Tibial artery (tissue), 4 donors: ENCODE measurements at places on chromosomes 3 and 15.

- DNase-seq = no peak
Measured at GRCh38 chr3:137519602-137520001, 244.5 kb upstream of the SOX14 start.

GRCh38 chr15:33091983-33092693, 102.4 kb downstream of the FMN1 start:
- DNase-seq = no peak

- no peak for DNase-seq
Measured at GRCh38 chr3:10973046-10973595, 19.4 kb upstream of the SLC6A1 start.

DNA sequence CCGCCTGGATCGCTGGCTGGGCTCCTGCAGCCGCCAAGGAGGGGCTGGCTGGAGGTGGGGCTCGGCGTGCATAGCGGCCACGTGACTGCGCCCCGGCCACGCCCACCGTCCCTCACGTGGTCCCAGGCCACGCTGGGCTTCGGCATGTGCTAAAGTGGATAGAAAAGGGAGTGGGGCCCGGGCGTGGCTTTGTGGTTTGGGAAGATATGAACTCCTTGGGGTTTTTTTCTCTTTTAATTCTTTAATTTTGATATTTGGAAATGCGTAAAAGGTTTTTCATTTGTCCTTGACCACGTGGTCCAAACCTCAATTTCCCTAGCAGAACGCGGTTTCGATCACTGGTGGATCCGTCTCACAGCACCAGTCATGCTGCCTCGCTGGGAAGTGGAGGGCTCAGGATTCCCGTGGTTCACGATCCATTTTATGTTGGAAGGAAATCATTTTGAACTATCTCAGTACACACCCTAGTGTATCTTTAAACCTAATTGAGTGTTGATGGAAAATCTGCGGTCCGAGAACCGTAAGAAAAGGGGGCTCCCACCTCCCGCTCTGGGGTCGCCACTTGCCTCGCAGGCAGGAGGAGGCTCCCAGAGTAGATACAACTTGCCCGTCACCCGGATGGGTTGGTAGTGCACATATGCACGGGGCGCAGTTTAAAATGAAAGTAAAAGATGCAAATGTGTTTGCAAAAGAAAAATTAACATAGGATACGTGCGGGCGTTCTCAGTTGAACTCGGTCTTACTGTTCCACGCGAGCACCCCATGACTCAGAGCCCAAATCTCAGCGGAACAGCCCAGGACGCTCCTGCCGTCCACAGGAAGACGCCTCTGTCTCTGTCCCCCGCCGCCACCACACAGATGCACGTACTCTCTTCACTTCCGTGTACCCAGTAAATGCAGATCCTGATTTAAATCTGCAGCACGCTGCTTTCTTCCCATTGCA, 141.9 kb downstream of the PGPEP1L start:
- DNase-seq = peak; percentile 77

DNA sequence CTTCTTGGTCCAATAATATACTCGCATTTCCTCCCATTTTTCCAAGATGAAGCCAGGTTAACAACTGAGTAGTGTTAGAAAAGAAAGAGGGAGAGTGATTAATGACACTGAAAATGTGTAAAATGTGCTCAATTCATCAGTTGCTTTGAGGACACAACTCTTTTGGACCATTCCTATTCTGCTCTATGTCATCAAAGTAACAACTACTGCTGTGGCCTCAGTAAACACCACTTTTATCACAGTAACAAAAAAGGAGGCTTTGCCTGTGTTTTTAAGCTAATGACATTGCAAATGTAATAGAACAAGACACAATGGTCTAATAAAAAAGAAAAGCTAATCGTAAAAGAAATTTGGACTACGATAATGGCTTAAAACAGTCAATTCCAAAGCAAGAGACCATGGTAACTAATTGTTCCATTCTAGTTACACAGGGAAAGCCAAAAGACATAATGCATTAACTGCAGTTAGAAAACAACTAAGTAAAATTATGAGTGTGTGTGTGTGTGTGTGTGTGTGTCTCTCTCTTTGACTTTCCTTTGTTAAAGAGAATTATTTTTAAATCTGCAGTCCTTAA, 221.1 kb downstream of the MAGI1 start:
- DNase-seq = no peak

DNA sequence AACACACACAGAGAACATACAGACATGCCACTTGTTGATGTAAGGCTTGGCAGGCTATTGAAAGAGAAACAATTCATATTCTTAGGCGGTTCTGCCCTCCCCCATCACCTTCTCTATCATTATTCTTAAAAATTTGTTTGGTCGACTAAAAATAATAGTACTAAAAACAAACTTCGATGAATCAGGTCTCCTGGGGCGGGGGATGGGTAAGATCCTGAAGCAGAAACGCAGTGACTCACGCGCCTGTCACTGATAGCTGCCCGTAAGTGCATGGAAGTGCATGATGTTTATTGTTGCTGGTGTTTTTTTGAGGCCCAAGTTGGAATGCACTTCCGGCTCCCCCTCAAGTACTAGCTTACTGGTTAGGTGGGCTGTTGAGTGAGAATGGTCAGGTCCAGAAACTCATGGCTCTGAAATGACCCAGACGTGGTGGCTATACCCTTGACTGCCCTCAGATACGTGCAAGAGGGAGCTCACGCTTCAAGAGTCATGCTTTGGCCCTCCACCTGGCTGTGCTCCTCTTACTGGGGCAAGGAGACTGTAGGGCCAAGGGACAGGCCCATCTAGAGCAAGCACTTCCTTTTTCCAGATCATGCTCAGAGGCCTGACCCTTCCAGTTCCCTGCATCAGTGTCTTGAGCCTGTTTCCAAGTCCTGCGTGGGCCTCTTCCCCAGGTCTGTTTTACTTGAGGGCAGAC, 10.9 kb downstream of the SMAD3 start:
- DNase-seq = no peak

- no peak for DNase-seq
Measured at GRCh38 chr15:77430652-77431051, 10.0 kb downstream of the HMG20A start.

GRCh38 chr15:29674661-29675533, 147.4 kb downstream of the TJP1 start:
- DNase-seq = no peak

DNA sequence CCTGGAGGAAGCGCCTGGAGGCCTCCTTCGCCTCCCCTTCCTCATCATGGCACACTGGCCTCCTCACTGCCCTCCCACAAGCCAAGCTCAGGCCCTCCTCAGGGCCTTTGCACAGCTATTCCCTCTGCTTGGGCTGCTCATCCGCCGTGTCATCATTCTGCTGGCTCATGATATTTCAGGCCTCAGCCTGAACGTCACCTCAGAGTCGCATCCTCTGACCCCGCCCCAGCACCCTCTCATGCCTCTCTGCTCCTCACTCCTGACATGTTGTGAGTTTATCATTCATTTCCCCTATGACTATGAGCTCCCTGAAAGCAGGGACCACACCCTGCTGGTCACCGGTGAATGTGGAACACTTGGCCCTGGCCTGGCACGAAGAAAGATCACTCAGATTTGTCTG, 20.7 kb upstream of the POC1A start:
- DNase-seq = no peak

- DNase-seq = no peak
Measured at GRCh38 chr3:50203113-50203808, 1.8 kb upstream of the SLC38A3 start.

- DNase-seq = no peak
Measured at GRCh38 chr3:133210656-133211055, 172.5 kb downstream of the TMEM108 start.

- DNase-seq = no peak
Measured at GRCh38 chr3:10753964-10754363, 62.1 kb upstream of the SLC6A11 start.

GRCh38 chr15:57732526-57733331, 26.2 kb downstream of the POLR2M start:
- DNase-seq = peak; percentile 46

GRCh38 chr3:143951351-143951971, 20.2 kb upstream of the DIPK2A start:
- DNase-seq = no peak

DNA sequence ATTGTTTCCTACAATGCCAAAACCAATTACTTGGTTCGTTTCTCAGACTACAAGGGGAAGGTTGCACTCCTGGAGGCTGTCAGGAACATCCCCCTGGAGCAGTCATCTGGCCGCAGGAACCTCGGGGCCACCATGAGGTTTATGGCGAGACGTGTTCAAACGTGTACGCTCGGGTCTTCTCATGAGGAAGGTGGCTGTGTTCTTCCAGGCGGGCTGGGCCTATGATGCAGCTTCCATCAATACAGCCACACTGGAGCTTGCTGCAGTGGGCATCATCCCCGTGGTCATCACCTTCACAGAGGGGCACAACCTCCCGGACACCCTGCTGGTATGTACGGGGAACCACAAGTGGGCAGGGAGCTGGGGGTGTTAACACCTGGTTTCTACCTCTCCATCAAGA, 94.5 kb upstream of the COL6A5 start:
- DNase-seq = no peak

DNA sequence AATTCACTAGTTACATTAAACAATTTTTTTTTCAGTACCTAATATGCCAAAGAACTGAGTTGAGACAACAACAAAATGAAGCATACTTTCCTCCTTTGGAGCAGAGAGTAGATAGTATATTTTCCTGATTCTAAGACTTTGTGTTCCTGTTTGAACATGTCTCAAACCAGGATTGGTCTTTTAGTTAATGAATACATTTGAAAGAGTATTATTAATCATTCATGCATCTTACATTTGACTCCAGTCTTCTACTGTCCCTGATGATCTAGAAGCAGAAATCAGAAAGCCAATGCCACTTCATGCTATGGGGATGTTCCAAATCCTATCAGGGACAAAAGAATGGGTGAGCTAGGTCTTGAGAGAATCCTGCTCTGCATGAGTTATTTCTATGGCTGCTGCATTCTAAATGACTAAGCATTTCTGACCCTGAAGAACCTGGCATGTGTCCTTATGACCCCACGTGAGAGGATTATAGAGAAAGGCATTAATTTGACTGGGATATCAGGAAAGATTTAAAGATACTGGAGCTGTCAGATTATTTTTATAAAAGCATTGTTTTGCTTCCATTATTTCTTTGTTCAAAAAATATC, 32.9 kb upstream of the MBNL1 start:
- no peak for DNase-seq

GRCh38 chr3:65955792-65956477, 82.8 kb downstream of the MAGI1 start:
- DNase-seq = no peak

- no peak for DNase-seq
Measured at GRCh38 chr3:185754920-185755319, 69.9 kb downstream of the IGF2BP2 start.

DNA sequence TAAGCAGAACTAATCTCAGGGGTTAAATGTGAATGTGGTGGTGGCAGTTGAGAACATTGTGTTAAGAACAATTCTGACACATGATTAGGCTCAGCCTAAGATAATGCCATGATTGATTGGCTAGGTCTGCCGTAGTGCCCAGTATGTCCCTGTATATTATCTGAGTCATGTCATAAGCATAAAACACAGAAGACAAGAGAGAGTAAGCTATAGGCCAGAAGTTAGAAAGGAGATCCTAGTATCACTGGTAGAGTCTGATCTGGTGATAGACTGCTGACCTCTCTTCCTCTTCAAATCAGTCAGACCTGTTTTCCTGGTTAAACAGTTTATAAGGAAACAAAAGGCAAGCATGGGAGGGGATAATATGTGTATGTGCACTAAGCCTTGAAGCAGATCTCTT, 30.1 kb upstream of the ATP8B4 start:
- no peak for DNase-seq

- DNase-seq = no peak
Measured at GRCh38 chr3:186368717-186369116, 6.7 kb upstream of the DGKG start.

GRCh38 chr3:107855710-107856109, 235.1 kb downstream of the CD47 start:
- no peak for DNase-seq

DNA sequence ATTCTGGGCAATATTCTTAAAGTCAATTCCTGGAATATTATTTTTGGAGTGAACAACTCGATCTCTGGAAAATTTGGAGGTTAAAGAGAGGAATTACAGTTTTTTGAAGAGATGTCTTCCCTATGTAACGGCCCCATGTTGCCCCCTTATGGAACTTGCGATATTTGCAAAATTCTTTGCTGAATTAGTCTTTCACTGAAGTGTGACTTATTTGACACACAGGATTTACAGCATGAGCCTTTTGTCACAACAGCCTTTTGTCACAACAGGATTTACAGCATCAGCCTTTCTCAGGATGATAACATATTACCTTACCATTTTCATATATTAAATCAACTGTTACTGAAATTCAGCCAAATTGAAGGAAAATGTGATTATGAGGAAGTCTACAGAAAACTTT, 37.8 kb upstream of the SPTSSB start:
- no peak for DNase-seq

GRCh38 chr3:45688194-45688881, 858 bp upstream of the SACM1L start:
- no peak for DNase-seq

- no peak for DNase-seq
Measured at GRCh38 chr3:147412261-147412916, 3.2 kb downstream of the ZIC1 start.

DNA sequence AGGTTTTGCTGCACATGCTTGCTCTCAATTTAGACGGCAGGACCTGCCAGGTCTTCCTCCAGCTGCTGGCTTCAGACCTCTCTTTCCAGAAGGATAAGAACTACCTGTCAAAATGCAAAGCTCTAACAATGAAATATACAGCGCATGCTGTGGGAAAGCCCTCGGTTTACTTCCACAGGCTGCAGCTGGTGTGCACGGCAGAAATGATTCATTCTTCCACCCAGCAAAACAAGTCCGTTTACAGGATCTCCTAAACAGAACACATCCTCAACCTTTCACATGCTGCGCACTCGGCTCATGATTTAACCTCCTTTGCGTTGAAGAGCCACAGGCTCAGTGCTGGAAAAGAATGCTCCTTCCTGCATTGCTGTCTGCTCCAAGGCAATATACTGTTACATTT, 92.4 kb upstream of the WNT5A start:
- no peak for DNase-seq

GRCh38 chr3:153097213-153097612, 64.8 kb upstream of the RAP2B start:
- DNase-seq = no peak

GRCh38 chr3:111336511-111336910, 205.5 kb upstream of the CD96 start:
- DNase-seq = no peak

- no peak for DNase-seq
Measured at GRCh38 chr15:40060236-40060961, 21.4 kb upstream of the SRP14 start.

DNA sequence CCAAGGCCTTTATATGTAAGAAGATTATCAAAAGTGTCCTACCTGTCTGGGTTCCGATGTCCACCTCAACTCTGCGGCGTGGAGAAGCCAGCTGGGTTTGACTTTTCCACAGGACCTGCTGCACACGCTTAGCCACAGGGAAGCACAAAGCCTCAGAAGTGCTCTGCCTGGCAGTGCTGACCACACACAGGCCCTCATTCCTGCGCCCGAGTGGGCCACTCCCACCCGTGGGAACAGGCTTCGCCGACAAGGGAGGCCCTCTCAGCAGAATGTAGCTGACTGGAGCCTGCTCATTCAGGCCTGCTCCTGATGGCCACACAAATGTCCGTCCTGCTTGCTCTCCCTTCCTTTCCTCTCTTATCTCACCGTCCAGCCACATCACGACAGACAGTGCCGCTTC, 221.4 kb upstream of the LRRN1 start:
- DNase-seq = no peak
